ENCODE measurements at places on chromosomes 2 and 18. TPM values are rescaled to one million over a fixed set of nuclear protein-coding genes. Genes with fewer than 3 reads are reported as not detected.

- H3K27me3 ChIP-seq, result no peaks in the 10 kb centered on the region
- H3K27ac ChIP-seq, result no peak overlapping the region
Measured at GRCh38 chr2:160940271-160940670, 220.0 kb upstream of the TANK start.

DNA sequence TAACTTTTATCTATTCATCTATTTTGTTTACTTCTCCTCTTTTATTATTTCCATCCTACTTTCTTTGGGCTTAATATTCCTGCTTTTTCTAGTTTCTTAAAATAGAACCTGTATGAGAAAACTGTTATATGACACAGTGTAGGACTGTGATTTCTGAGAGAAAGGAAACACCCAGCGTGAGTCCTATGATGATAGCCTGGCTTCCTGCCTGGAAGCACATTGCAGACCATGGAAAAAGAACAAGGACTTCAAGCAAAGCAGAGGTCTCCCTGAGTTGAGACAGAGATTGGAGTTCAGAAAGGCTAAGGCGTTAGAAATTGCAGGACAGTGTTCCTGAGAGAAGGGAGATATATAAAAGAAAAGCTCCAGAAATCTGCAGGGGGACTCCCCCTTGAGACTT lies 7.8 kb downstream of the RBM44 start:
- H3K36me3 ChIP-seq, result no peaks in the 10 kb centered on the region
- no peak for DNase-seq
- no peak overlapping the region for H3K4me3 ChIP-seq
- H3K4me1 ChIP-seq, result no peaks in the 10 kb centered on the region
- H3K27ac ChIP-seq, result no peak overlapping the region
- no peaks in the 10 kb centered on the region for H3K27me3 ChIP-seq

- no peak overlapping the region for H3K4me3 ChIP-seq
- no peak for DNase-seq
- H3K27ac ChIP-seq, result no peak overlapping the region
- H3K4me1 ChIP-seq, result no peaks in the 10 kb centered on the region
Measured at GRCh38 chr2:75800456-75800855, 89.7 kb upstream of the GCFC2 start.

DNA sequence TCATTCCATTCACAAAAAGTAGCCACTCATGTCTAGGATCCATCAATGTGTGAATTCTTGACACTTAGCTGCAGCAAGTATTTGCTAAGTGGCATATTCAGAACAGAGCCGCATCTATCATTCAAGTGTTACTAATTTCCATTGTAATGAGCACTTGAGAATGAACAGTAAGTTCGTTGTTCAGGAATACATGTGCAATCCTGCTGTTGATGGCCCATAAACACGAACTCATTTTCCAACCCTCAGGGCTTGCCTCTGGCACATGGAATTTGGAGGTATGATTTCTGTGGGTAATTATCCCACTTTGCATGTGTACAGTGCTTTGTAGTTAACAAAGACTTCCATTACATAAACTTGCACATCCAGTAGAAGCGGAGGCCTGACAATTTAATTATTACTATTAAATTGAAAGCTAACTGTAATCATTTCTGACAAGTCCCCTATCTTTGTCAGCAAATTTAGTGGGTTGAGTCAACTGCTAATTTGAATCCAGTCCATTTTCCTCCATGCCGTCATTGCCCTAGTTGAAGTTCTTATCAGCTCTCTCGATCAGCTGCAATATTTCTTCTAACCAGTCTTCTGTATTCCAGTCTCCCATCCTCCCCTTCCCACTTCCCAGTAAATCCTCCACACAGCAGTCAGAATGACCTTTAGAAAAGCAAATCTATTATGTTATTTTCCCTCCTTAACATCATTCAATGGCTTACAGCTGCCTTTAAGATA lies 116.0 kb upstream of the AQP4 start:
- H3K4me3 ChIP-seq, result no peak overlapping the region
- H3K27ac ChIP-seq, result no peak overlapping the region
- H3K36me3 ChIP-seq, result no peaks in the 10 kb centered on the region
- no peaks in the 10 kb centered on the region for H3K4me1 ChIP-seq
- no peak for DNase-seq
- H3K27me3 ChIP-seq, result no peaks in the 10 kb centered on the region

DNA sequence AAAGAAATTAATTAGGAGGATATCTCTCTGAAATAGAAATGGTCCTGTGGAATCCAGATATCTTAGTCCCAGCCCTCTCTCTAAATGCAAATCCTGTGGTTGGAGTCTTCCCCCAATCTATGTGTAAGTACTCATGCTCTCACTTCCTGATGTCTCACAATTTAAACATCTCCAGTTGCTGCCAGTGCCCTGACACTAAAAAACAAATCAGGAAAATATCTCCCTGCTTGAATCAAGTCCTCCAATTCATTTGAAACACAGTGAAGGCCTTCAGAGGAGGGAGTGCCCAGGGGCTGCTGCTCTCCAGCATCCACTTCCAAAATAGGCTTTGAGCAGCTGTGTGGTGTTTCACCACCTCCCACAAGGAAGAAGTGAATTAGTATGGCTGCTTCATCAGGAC lies 413.8 kb downstream of the RAD51AP2 start:
- no peak for DNase-seq
- no peak overlapping the region for H3K27ac ChIP-seq
- H3K27me3 ChIP-seq, result no peaks in the 10 kb centered on the region
- H3K4me3 ChIP-seq, result no peak overlapping the region

DNA sequence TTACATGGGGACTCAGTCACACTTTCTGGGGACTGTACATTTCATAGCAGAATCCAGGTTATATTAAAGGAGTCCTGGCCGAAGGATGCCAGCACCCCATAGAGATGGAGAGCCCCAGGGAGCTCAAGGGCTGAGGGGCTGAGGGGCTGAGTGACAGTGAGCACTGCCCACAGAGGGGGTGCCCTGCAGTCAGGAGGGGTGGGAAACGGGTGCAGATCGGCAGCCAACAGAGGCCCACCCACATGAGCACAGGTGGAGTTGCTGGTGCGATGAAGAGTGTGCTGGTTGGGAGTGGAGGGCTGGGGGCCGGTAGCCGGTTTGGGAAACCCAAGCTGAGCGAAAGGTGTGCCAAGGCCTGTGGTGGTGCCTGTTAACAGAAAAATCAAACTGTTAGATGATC lies 32.1 kb downstream of the TPRKB start:
- H3K27me3 ChIP-seq, result no peaks in the 10 kb centered on the region
- peaks cover 15% of the 10 kb centered on the region for H3K4me1 ChIP-seq
- no peak overlapping the region for H3K4me3 ChIP-seq
- H3K36me3 ChIP-seq, result no peaks in the 10 kb centered on the region
- H3K27ac ChIP-seq, result no peak overlapping the region

DNA sequence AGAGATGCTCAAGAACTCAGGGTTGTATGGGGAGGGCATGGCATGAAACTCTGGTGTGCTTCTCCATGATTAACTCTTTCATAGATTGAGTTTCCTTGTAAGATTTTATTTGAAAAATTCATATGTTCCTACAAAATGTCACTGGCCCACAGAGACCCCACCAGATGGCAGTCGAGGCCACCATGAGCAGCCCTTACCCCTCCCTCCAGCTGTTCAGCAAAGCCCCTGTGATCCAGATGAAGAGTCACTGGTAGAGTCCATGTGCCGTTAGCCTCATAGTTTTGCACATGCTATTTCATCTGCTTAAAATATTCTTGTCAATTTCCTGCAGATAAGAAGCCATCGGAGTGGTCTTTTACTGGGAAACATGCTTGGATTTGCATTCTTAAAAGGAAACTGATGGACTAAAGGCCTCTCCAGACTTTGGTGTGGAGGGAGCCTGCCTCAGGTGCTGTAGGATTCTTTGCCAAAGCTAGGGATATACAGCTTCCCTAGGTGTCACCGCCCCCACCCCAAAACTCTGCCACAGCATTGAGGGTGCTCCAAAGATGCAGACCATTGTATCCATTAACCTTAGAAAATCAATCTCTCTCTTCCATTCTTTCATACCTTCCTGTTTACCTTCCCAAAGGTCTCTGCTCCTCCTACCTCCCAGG lies 18.8 kb downstream of the ZNF385B start:
- H3K4me3 ChIP-seq, result no peak overlapping the region
- no peaks in the 10 kb centered on the region for H3K36me3 ChIP-seq
- DNase-seq, result peak; percentile 43
- no peaks in the 10 kb centered on the region for H3K27me3 ChIP-seq
- no peak overlapping the region for H3K27ac ChIP-seq

DNA sequence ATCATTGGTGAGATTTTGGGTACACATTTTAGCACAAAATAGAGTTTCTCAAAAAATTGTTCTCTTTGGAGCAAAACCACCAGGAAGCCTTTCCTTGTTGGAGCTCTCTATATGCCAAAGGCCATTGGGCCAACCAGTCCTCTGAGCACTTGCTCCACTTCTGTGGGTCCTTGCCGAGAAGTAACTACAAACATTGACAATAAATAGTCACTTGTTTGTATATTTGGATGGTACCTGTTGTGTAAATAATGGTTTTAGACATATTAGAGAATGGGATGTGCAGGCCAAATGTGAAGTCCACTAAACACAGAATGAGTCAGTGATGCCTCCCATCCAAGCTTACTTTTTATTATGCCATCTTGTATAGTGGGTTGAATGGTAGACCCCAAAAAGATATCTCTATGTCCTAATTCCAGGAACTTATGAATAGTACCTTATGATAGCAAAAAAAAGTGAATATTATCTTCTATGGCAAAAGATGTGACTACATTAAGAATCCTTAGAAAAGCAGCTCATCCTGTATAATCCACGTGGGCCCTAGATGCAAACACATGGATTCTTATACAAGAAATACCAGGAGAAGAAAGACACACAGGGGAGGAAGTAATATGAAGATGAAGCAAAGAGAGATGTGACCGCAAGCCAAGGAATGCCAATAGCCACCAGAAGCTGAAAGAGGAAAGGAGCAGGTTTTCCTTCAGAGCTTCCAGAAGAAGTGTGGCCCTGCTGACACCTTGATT lies 24.6 kb downstream of the SRD5A2 start:
- DNase-seq, result no peak
- H3K27ac ChIP-seq, result no peak overlapping the region
- no peaks in the 10 kb centered on the region for H3K4me1 ChIP-seq
- no peaks in the 10 kb centered on the region for H3K36me3 ChIP-seq
- no peaks in the 10 kb centered on the region for H3K27me3 ChIP-seq

DNA sequence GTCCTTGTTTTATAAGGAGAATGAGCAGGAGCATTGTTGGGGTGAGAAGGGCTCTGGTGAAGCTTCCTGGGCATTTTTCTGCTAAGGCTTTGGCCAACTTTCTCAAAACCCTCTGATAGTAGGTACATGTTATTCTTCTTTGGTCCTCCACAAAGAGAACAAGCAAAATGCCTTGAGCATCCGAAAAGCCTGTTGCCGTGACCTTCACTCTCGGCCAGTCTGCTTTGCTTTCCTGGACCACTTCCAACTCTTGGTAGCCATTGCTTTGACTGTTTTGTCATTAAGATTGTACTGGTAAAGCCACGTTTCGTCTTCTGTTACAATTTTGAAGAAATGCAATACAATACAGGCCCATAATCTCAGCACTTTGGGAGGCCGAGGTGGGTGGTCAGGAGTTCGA lies 27.4 kb upstream of the ALLC start:
- no peak overlapping the region for H3K4me3 ChIP-seq
- no peaks in the 10 kb centered on the region for H3K27me3 ChIP-seq
- peaks cover 8% of the 10 kb centered on the region for H3K4me1 ChIP-seq
- no peaks in the 10 kb centered on the region for H3K36me3 ChIP-seq
- DNase-seq, result no peak

VSNL1 gene
- 21.9 TPM for total RNA-seq

CLIP4 gene
- 9.6 TPM for total RNA-seq
